ENCODE measurements at places on chromosomes 12 and 14. TPM values are rescaled to one million over a fixed set of nuclear protein-coding genes. Genes with fewer than 3 reads are reported as not detected.

KCNA5 gene
- total RNA-seq: not detected

FAM90A1 gene
- total RNA-seq: 0.41 TPM

PARP2 gene
- 40.0 TPM for total RNA-seq

NID2 gene
- 1.5 TPM for total RNA-seq

HOXC5 gene
- 0.67 TPM for total RNA-seq

TROAP gene
- total RNA-seq: 36.3 TPM

FLVCR2 gene
- 0.11 TPM for total RNA-seq

FGF23 gene
- total RNA-seq: not detected
